ENCODE measurements at places on chromosomes 1 and 21.

DNA sequence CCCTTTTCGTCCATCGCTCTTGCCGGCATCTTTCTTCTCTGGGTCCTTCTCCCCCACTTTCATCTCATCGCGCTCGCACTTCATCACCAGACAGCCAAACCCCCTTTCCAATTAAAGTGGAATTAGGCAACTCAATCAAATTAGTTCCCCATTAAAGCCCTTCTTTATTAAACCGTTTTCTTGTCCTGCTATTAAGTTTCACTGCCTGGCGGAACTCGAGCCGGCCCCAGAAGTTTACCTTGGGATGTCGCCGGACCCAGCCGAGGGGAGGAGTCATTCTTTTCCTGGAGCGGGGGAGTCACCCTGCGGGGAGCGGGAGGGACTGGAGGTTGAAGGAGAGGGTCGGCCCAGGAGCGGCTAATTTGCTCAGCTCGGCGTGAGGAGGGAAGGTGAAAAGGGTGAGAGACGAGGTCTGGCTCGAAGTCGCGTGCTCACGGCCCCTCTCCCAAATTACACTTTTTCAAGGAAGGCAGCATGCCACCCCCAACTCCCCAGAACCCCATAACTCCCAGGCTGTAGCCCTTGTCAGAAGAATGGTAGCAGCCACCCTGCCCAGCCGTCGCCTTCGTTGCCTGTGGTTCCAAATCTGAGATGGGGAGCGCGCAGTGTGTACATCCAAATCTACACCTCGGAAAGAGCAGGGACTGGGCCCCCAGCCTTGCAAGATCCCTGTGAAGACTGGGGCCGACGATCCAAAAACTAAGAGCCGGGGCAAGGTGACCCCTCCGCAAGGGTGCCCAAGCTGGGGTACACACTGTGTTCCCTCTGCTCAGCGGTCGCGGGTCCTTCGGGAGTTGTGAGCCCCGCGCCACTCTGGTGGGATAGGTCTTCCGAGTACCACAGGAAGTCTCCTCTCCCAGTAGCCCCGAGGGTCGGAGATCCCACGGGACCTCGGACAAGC is 6.4 kb downstream of the DMRTA2 start:
- no peak for DNase-seq

DNA sequence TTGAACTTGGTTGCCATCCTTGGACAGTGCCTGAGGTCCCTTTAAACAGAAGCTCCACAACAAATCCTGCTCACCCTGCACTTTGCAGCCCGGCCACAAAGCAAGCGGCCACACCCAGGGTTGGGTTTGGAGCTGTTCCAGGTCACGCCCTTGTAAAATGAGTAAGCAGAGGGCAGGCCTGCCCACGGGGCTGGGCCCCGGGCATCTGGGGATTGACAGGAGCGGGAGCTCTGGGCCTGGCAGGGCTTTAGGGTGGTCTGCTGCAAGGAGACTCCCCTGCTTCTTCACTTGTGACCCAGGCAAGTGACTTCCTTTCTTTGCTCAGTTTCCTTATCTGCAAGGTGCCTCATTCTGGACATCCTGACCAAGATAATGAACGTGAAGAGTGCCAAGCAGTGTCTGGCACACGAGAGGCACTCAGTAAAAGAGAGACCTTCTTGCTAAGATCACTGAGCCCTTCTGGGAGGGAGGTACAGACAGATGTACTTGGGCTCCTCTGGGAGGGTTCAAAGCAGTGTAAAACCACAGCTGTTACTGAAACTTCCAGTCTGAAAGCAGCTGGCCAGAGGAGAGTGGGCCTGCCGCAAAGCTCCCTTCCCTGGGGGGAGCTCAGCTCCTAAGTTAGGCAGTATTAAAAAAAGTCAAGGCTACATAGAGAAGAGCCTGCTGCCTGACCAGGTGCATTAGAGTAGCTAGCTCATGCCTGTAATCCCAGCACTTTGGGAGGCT is 2.6 kb downstream of the E2F2 start:
- DNase-seq: peak; percentile 84

DNA sequence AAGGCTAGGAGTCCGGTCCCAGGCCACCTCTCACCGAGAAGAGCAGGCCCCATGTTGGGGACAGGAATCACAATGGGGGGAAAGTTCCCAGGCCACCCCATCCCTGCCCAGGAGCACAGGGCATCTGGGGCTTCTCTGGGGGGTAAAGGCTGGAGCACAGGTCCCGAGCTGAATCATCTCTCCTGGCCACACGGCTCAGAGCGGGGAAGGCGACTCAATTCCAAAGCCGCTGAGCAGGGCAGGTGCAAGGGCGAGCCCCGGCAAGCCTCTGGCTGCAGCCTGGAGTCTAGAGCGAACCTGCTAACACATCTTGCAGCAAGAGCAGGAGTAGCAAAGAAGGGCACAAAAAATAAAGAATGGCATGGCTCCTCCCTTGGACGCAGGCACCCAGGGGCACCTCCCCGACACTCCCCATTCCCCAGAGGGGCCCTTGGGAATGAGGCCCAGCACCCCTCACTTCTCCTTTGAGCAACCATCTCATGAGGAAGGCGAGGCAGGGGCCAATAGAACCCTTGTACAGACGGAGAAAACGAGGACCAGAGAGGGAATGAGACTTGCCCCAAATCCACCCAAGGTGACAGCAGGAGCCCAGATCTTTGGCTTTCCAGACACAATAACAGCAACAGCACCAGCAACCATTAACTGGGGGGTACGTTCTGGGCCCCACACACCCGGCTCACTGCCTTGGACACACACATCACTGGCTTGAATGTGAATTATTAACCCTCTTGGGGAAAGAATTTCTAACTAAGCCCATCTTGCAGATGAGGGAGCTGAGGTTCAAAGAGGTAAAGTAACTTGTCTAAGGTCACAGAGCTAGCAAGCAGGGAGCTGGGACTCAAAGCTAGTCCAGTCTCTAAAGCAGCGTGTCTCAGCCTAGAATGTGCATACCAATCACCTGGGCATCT is 20.7 kb upstream of the ALDH4A1 start:
- DNase-seq: no peak

DNA sequence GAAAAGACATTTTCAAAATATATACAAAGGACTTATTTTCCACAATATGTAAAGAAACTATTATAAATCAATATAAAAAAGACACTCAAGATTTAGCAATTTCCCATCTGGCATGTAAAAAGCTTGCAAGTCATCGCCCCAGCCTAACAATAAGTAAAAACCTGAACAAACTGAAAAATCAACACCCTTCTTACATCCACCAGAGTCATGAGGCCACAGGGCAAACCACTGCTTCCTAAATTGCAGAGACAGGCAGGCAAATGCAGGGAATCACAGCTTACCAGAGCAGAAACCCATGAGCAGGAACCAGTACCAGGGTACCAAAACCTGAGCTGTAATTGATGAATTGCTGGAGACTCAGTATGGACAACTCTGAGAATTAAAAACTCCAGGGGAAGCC is 16.7 kb upstream of the WNT2B start:
- DNase-seq: no peak
